Femur (tissue), 1 donor: ENCODE measurements at places on chromosomes 16 and 17.
A peak's percentile ranks its signal among the peaks of the same experiment; 100 is the strongest.

- DNase-seq: no peak
Measured at GRCh38 chr16:81843683-81844082, 64.6 kb downstream of the PLCG2 start.

DNA sequence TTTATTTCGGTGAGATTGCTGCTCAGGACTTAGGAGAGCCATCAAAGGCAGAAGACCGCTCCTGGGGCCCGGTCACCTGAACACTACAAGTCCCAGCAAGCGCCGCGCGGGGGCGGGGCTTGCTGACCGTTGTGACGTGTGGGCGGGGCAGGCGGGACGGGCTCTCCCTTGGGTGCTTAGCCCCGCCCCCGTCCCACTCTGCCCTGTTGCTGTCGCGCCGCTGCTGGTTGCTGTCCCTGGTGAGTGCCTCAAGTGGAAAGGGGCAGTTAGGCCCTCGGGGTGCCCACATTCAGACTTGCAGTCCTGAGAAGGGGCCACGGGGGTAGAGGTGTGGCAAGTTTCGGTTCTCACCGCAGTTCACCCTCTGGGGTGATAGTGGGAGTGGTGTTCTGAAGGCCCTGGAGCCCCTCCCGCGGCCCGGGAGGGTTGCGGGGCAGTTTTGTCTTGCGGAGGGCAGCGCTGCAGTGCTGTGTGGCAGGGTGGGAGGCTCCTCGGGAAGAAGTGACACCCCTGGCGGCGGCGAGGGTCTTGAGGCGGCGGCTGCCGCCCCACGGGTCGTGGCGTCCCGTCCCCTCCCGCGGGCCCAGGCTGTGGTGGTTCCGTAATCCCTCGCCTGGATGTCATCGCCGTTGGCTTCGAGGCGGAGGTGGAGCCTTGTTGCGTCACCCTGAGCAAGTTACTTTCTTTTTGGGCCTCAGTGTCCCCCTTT lies at the start of gene CALCOCO2:
CALCOCO2 (plus strand) TSS at position 196 of the 709 bp plus-strand sequence. CDS start 10,673 bp downstream, outside the sequence.
- DNase-seq: peak; percentile 94

DNA sequence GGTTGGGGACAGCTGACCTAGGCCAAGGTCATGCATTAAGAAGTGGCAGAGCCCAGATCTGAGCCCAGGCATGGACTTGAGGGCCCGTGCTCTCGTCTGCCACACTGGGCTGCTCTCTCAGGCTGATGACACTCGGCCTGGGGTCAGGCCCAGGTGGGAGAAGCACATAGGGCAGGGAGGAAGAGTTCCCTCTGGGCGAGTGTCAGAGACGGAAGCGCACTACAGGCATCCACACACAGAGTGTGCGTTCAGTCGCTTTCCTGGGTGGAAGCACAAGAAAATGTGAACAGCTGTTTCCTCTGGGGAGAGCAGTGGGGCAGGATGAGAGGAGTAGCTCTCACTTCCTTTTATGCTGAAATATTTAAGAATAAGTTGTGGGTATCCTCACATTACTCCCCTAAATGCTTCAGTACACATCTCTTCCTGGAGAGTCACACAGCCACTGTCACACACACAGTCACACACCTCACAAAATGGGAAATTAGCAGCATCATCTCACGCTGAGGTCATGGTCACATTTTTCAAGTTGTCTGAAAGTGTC lies 59.7 kb downstream of the B9D1 start:
- DNase-seq: no peak

GRCh38 chr16:69840975-69841374 lies 78.8 kb downstream of the WWP2 start:
- DNase-seq: no peak

GRCh38 chr17:37570527-37571093 lies 38.6 kb downstream of the SYNRG start:
- peak; percentile 27 for DNase-seq

- DNase-seq: peak; percentile 84
Measured at GRCh38 chr17:48671697-48672171, 45.6 kb upstream of the HOXB9 start.

- no peak for DNase-seq
Measured at GRCh38 chr17:30790279-30790678, 34.2 kb downstream of the CRLF3 start.

- DNase-seq: no peak
Measured at GRCh38 chr17:38766341-38766740, 13.8 kb downstream of the PSMB3 start.

GRCh38 chr17:64146418-64147109 lies 16.6 kb upstream of the ERN1 start:
- peak; percentile 81 for DNase-seq

DNA sequence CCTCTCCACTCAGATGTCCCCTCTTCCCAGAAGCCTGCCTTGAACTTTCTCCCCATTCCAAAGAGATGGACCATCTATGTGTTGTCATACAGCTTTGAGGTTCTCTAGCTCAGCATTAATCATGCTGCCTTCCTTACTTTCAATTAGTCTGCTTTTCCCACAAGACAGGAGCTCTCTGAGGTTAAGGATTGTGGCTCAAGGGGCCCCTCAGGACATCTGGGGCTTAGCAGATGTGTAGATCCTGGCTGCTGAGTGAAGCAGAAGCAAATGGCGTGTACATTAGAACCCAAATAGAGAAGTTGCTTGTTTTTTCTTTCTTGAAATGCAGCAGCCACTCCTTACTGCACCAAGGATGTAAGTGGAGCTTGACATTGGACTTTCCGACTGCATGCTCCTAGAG lies 330.5 kb upstream of the TNRC6C start:
- no peak for DNase-seq

DNA sequence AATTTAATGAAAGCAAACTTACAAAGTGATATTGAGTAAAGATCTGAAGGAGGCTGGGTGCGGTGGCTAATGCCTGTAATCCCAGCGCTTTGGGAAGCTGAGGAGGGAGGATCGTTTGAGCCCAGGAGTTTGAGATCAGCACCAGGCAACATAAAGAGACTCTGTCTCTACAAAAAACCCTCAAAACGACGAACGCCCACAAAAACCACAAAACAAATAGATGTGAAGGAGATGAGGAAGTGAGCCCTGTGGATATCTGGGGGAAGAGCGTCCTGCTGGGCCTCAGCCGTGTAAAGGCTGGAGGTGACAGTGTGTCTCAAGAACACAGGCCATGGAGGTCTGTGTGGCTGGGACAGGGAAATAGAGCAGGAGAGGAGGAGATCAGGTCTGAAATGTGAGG lies 68.8 kb downstream of the ITFG1 start:
- no peak for DNase-seq

GRCh38 chr16:81461766-81462165 lies 17.2 kb downstream of the CMIP start:
- DNase-seq: no peak

GRCh38 chr16:25751230-25751835 lies 59.6 kb downstream of the HS3ST4 start:
- no peak for DNase-seq

DNA sequence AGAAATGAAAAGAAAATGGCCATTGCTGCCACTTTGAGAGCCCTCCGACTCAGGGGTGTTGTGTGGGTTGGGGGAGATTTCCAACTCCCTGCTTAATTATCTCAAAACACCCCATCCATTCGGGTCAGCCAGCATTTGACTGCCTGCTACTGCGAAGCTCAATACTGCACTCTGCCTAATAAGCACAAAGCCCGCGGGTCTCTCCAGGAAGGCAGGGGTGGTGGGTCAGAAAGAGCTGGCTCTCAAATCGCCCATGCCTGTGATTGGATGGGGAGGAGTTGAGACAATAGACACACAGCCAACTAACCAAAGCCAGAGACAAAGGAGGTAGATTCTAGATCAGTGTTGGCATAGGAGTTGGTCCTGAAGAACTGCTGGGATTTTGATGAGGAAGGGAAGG lies 2.3 kb upstream of the XAF1 start:
- DNase-seq: no peak

DNA sequence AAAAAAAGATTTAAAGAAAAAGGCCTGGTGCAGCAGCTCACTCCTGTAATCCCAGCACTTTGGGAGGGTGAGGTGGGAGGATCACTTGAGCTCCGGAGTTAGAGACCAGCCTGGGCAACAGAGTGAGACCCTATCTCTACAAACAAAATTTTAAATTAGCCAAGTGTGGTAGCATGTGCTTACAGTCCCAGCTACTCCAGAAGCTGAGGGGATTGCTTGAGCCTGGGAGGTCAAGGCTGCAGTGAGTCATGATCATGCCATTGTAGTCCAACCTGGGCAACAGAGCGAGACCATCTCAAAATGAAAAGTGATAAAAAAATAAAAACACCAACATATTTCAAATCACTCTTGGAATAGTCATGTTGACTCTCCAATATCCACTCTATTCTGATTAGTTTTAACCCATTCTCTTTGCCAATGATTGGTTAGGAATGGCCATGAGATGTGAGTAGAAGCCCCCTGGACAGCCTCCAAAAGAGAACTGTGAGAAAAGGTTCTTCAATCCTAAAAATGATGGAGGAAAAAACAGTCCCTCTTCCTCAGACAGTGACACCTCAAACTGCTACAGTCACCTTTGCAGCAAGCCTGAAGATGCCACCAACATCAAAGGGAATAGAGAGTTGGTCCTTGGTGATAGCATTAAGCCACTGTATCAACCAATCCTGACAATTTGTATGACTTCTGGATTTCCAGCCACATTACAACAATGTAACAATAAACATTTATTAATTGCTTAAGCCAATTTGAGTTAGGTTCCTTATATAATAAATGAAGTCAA lies 2.9 kb upstream of the KANSL1 start:
- DNase-seq: no peak

- DNase-seq: no peak
Measured at GRCh38 chr17:75142236-75142971, 10.9 kb upstream of the NT5C start.

- DNase-seq: no peak
Measured at GRCh38 chr17:49157784-49158183, 25.2 kb downstream of the B4GALNT2 start.

DNA sequence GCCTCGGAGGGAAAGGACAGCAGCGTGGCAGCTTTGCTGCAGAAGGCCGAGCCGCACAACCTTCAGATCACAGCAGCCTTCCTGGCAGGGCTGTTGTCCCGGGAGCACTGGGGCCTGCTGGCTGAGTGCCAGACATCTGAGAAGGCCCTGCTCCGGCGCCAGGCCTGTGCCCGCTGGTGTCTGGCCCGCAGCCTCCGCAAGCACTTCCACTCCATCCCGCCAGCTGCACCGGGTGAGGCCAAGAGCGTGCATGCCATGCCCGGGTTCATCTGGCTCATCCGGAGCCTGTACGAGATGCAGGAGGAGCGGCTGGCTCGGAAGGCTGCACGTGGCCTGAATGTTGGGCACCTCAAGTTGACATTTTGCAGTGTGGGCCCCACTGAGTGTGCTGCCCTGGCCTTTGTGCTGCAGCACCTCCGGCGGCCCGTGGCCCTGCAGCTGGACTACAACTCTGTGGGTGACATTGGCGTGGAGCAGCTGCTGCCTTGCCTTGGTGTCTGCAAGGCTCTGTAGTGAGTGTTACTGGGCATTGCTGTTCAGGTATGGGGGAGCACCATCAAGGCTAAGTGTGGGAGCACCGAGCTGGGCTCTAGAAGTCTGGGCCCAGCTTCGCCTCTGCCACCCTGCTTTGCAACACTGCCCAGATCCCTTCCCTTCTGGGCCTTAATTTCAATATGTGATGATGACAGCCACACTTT lies 18.6 kb downstream of the NOD2 start:
- DNase-seq: peak; percentile 77

- DNase-seq: peak; percentile 57
Measured at GRCh38 chr17:62892870-62893338, 73.1 kb upstream of the TANC2 start.

DNA sequence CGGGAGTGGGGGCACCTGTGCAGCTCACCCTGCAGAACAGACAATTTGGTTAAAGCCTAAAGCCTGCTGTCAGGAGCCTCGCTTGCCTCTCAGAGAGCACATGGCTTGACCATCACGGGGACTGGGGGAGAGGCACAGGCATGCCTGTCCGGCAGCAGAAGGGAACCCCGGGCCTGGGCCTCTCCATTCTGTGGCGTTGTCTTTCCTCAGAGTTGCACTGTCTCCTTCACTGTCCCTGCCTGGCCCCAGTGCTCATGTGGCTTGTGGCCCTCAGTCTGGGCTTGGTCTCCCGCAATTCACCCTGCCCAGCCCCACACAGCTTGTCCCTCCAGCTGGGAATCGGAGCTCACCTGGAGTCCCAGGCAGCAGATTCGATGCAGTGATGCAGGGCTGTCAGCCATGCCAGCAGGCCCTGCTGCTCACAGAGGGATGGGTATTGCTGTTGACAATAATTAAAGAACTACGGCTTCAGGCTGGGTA lies 189.9 kb downstream of the SEC14L1 start:
- no peak for DNase-seq

DNA sequence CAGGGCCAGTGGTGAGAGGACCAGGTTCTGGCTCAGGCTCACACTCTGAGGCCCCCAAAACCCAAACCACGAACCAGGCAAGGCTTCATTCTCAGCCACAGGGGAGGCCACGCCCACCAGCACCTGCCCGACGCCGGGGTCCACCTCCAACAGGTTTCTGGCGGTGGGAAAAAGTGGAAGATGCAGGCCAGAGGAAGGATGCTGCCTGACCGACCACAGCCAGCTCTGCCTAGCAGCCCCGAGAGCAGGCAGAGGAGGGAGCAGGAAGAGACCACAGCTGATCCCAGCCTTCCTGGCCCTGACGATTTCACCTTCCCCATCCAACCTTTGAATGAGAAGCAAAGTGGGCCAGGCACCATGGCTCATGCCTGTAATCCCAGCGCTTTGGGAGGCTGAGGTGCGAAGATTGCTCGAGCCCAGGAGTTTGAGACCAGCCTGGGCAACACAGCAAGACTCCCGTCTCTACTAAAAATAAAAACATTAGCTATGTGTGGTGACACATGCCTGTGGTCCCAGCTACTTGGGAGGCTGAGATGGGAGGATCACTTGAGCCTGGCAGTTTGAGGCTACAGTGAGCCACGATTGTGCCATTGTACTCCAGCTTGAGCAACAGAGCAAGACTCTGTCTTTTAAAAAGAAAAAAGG lies 30.7 kb upstream of the SLC38A10 start:
- DNase-seq: no peak

DNA sequence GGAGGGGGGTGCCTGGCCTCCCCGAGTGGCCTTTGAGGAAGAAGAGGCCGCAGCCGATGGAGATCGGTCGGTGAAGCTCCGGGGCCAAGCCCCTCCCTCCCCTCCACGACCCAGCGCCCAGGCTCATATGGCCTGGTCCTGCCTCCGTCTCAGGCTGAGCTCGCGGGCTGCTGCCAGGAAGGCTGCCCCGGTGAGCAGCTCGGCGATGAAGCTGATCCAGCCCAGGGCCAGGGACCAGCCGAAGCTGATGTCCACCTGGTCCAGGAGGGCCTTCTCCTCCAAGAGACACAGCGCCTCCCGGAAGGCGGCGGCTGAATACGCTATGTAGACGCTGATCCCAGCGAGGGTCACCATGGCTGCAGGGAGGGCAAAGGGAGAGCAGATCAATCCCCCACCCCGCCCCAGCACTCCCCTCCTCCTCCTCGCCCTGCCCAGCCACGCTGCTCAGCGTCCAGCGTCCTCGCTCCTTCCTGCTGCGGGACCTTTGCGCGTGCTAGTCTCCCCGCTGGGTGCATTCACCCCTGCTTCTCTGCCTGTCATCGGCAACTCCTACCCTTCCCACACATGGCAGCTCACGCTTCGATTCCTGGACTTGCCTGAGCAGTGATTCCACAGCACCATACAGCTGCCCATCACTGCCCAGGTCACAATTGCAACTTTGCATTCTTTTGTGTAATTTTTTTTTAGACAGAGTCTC lies 20.5 kb downstream of the TMEM114 start:
- no peak for DNase-seq
